ENCODE measurements at places on chromosomes 3 and 15. TPM values are rescaled to one million over a fixed set of nuclear protein-coding genes. Genes with fewer than 3 reads are reported as not detected.

DNA sequence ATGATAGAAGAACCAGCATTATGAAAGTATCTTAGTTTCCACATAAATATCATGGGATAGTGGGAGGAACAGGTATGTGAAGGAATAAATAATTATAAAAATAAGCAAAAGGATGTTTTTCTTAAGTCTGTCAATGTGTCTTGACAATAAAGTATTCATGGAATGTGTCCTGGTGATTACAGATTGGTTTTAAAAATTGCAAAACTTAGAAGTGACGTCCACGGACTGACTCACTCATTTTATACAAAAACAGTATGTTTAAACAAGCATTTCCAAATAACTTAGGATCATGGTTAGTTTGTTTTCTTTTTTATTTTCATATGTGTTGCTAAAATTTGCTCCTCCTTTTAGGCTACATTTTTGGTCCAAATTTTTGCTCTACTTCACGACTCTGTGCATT, 687.0 kb upstream of the NECTIN3 start:
- DNase-seq = no peak

- no peak for DNase-seq
Measured at GRCh38 chr3:172287937-172288477, 160.2 kb downstream of the GHSR start.

DNA sequence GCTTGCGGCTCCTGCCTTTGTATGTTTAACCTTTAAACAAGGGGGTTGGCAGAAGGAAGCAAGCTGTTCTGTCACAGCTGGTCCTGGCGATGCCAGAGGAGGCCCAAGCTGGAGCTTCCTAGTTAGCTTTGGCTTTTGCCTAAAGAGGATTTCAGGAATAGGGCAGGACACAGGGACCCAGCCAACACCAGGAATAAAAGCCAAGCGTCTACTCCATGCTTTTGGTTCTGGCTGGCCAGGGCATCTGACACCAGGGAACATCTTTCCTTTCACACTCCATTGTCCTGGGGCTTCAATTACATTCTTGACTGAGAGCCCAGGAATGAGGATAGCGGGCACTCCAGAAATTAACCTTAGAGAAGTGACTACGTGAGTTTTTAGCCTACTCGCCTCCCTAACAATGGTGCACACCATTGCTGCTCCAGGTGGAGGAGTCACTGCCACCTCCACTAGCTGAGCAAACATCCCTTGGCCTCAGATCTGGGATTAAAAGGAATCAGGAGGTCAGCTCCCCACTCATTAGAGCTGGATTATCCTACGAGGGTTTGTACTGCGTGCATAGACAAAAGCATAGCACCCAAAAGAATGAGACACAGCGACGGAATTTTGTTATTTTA, 38.2 kb downstream of the TPM1 start:
- no peak for DNase-seq

GRCh38 chr3:146279013-146279412, 28.1 kb upstream of the PLSCR4 start:
- no peak for DNase-seq

- DNase-seq = no peak
Measured at GRCh38 chr15:63176302-63176701, 13.1 kb upstream of the RAB8B start.

Gene LRRC31
- polyA plus RNA-seq = not detected

Gene KNL1
- polyA plus RNA-seq = 0.08 TPM

Gene CPLX3
- not detected for polyA plus RNA-seq

Gene THRB
- 0.05 TPM for polyA plus RNA-seq
